ENCODE measurements at places on chromosomes 3 and 15. TPM values are rescaled to one million over a fixed set of nuclear protein-coding genes. Genes with fewer than 3 reads are reported as not detected.

GRCh38 chr3:172217877-172218276, 178.5 kb downstream of the FNDC3B start:
- DNase-seq: peak; percentile 78

DNA sequence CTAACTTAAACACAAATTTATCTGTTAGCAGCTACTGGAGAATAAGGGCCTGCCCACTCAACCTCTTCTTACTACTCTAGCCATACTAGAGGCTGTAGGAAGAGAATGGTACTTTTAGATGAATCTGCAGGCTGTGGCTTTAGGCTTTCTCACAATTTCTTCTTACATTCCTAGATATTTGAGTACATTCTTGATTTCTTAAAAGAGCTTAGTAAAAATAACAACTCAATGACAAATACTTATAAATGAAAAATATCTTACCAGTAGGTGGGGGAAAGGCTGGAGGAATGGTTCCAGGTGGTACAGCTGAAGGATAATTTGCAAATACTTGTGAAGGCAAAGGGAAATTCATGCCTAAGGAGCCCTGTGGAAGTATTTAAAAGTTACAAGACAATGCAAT, 92.9 kb upstream of the GK5 start:
- no peak for DNase-seq

DNA sequence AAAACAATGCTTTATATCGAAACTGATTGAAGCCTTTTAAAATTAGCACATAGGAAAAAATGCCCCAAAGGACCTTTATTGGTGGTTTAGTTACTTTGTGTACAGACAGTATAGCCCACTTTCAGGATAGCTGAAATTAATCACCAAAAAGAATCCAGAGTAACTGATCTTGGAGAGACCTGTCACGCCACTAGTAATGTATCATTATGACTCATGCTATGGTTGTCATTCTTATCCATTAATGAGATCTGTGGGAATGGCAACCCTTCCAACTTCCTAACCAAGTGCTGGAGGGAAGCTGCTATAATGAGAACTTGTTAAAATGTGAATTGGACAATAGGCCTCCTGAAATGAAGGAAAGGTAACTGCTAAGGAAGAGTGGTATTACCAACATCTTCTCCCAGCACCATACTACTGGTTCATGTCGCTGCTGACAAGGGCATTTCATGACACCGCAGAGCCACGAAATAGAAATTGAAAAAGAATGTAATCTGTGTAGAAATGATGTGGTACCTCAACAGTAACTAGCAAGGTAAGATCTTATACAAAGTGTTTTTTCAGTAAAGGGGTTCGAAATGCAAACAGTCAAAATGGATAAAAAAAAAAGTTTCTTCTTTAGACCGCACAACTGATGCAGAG, 7.1 kb upstream of the EMC4 start:
- peak; percentile 88 for DNase-seq

The POMGNT2 gene
- 14.9 TPM for total RNA-seq

DNA sequence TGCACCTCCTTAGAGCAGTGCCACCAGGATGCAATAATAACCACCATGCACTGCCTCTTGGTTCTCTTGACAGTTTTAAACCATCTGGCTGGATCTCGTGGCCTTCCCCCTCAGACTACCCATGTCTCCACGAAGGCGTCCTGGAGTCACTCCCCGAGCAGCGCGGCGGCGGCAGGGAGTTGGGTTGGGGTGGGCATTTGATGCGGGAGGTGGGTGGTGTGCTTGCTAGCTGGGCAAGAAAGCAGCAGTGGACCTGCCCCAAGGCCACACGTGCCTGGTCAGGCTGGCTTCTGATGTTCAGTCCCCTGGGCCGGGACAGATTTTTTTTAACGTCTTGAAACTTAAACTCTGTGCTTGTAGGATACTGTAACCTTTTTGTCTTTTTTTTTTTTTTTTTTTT, 3.9 kb upstream of the TTLL3 start:
- no peak for DNase-seq

The LRRC31 gene
- total RNA-seq: not detected

GRCh38 chr3:63914312-63914711, 2.1 kb upstream of the SCAANT1 start:
- no peak for DNase-seq

The CLDN1 gene
- total RNA-seq: 0.59 TPM

The ZNF654 gene
- 17.3 TPM for total RNA-seq

DNA sequence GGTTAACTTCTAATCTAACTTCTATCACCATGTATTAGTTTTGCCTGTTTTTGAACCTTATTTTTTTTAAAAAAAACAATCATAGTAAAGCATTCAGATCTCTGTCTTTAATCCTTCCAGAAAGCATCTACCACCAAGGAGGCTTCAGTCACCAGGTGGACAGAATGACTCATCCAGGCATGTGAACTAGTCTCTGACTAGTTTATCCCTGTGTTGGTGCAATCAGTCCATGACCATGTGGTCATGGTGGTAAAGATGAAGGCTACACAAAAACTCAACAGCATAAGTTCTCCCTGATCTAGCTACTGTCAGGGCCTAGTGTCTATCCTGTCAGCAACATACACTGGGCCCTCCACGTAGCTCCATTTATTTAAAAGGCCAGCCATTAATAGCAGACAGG, 750.6 kb downstream of the AGBL1 start:
- DNase-seq: peak; percentile 43

DNA sequence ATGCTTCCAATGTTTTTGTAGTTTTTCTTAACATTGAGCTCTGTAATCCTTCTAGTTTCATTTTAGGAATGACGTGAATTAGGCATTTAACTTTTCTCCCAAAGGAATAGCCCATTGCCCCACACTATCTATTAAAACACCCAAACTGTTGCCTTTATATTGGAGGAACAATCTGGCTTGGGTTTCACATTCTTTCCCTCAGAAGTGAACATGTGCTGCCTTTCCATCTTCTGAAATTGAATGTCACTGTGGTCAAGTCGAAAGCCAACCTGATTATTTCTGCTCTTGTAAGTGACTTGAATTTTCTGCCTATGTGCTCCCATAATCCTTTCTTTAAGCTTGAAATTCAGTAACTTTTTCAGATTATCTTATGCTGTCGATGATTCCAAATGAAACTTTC, 214.5 kb downstream of the SLC9A9 start:
- no peak for DNase-seq

The ANKRD63 gene
- total RNA-seq: not detected

DNA sequence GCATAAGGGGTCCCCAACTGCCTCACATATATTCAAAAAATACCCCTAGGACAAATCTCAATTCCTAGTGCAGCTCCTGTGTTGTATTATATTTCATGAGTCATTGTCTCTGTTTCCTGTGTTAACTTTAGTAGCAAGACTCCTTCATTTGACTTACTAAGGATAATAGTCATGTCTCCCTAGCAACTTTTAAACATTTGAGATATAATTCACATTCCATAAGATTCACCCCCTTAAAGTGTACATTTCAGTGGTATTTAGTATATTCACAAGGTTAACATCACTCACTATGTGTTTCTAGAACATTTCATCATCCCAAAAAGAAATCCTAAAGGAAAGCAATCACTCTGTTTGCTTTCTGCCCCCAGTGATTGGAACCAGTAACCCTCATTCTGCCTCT, 121.3 kb upstream of the WNT7A start:
- peak; percentile 18 for DNase-seq

GRCh38 chr3:22713936-22714335, 489.2 kb upstream of the UBE2E2 start:
- DNase-seq: peak; percentile 75

DNA sequence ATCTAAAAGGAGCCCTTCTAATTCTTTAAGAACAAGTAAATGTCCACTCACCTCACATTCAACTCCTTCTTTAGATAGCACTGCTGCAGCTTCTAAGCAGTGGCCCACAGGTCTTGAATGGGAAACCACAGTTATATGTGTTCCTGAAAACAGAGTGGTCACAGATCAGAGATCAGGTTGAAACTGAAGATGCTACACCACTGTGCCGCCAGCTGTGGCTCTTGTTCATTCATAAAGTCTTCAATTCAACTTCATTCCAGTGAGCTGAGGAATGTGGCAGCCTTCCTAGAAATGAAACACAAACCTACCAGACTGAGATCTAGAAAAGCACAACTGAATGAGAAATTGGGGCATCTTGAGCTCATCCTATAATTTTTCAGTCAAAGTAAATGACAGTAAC, 4.0 kb downstream of the PDHB start:
- no peak for DNase-seq

The ATP13A5 gene
- not detected for total RNA-seq

The STARD5 gene
- 3.2 TPM for total RNA-seq

DNA sequence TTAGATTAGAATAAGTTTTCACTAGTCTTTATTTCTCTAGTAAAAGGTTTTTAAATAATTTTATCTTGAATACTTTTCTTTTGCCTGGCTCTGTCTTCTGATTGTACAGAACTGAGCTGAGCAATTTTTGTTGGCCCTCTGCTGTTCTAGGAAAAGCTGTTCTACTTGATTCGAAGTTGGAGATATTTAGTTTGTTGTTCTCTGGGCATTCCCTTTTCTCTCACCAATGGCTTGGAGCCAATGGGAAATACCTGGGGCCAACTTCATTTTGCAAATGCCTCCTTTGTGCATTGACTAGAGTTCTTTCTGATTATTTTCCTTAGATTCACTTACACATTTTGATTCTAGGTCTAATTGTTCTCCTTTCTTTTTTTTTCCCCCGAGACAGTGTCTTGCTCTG, 16.5 kb downstream of the ABHD5 start:
- DNase-seq: no peak

GRCh38 chr3:73060302-73060723, 1.1 kb upstream of the EBLN2 start:
- no peak for DNase-seq

GRCh38 chr15:27742751-27743477, 356.2 kb downstream of the OCA2 start:
- no peak for DNase-seq

GRCh38 chr3:58231666-58232065, 5.9 kb upstream of the ABHD6 start:
- no peak for DNase-seq

DNA sequence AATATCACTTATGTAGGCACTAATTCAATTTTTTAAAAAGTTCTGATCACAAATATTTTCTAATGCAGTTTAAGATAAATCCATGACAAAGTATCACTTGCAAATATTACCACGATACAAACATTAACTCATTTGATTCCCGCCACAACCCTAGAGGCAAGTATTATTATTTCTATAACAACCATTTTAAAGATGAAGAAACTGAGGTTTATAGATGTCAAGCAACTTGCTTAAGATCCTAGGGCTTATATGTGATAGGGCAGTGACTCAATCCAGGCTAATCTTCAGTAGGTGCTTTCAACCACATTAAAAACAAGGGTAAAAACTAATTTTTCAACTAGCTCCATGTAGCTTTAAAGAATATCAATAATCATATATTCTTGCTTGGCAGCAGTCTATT, 1.7 kb downstream of the DYNC1LI1 start:
- DNase-seq: no peak

- DNase-seq: peak; percentile 65
Measured at GRCh38 chr3:157132936-157133335, 27.0 kb downstream of the CCNL1 start.

DNA sequence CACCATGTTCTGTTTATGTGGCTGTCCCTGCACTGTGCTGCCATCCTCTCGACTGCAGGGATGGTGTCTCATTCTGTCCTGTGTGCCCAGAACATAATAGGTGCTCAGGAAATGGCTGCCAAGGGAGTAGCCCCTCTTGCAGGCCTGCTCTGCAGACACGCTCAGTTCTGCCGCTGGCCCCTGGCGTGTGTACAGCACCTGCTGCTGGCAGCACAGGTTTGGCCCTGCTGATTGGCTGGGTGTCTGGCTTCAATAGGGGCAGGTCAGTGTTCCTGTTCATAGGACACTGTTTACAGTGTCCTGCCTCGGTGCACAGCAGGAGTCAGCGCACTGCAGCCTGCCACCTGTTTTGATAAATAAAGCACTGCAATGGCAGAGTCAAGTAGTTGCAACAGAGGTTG, 146.9 kb downstream of the DNAJB8 start:
- no peak for DNase-seq

DNA sequence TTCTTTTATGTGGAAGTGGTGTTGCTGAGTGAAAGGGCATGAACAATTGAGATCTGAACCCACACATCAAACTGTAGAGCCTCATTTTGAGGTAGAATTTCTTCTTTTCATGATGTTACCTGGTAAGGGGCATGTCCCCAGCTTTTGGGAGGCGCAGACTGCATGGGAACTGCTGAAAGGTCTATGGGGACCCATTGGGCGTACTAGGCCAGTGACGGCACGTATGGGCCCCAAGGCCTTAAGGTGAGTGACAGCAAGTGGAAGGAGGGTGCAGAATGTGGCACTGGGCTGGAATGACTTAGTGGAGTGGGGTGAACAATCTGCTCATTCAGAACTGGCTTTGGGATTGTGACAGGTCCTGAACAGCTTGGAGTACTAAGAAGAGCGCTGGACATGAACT, 123.6 kb upstream of the RGMA start:
- no peak for DNase-seq

The PLOD2 gene
- 221 TPM for total RNA-seq

The SRP14 gene
- total RNA-seq: 461 TPM

The CLRN1 gene
- total RNA-seq: not detected

- DNase-seq: no peak
Measured at GRCh38 chr15:73910522-73911303, 15.5 kb upstream of the LOXL1 start.

The BUB1B gene
- 126 TPM for total RNA-seq

DNA sequence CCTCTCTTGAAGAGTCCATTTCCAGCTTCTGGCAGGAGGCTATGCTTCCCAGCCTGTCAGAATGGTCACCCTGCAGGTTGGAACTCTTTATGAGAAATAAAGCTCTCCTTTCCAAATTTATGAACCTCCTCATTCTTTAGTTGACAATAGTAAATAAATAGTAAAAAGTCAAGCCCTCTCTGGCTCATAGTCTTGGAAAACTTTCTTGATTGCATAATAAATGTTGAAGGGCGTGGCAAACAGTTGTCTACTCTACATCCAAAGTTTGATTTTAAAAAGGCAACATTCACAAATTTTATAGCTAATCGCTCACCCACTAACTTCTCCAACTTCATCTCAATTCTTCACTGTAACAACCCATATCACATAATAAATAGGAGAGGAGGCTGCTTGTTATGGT, 58.8 kb downstream of the MCF2L2 start:
- no peak for DNase-seq

The CNTN3 gene
- not detected for total RNA-seq

- DNase-seq: peak; percentile 60
Measured at GRCh38 chr15:69337138-69337537, 38.4 kb downstream of the PAQR5 start.

The IL1RAP gene
- 22.5 TPM for total RNA-seq

DNA sequence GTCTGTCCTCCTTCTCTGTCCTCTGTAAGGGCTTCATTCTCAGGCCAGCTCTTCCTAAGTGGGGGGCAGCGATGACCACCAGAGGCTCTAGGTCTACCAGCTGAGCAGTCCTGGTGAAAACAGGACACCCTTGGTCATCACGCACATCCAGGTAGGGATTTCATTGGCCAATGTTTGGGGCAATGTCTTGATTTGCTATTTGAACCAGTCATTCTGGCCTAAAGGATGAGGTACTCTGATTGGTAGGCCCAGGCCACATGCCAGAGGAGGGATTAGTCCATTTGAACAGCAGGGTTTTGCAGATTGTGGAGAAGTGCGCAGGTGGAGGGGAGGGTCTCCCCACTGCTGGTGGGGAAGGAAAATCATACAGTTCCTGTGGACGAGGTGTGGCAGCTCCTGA, 57.3 kb downstream of the PLXNA1 start:
- no peak for DNase-seq

The ZNF35 gene
- total RNA-seq: 0.49 TPM
